ENCODE measurements at places on chromosomes 5 and 9. TPM values are rescaled to one million over a fixed set of nuclear protein-coding genes. Genes with fewer than 3 reads are reported as not detected.

- DNase-seq: no peak
Measured at GRCh38 chr9:18749711-18750110, 275.8 kb downstream of the ADAMTSL1 start.

Gene KIF20A
- 50.4 TPM for total RNA-seq

DNA sequence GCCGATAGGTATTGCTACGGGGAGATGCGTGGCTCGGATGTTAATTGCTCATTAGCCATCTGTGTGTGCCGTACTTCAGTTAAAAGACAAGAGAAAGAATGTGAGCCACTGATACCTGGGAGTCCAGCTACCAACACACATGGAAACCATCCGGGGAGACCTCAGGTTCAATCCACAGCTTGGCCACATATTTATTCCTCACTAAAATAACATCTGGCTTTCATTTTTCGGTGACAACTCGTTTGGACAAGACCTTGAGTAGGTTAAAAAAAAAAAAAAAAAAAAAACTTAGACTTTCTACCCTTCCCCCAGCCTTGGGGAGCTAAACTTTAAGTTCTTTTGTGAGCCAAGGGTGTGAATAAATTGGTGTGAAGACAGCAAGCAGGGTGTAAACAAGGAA, 84.1 kb downstream of the SLIT3 start:
- DNase-seq: no peak

DNA sequence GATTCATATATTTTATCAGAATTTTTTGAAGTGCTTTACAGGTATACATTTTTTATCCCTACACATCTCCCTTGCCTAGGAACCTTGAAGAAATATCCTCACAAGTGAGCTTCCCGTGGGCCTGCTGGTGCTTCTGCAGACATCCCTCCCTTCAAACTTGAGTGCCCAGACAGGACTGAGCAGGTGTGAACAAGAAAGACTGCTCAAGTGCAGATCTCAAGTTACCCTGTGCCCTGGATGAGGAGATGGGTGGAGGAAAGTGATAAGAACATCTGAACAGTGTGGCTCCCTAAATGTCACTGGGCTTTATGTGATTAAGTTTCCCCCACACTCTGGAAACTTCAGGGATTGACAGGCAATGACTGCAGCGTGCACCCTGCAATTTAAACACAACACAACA, 209.8 kb downstream of the TLE1 start:
- DNase-seq: no peak

Gene SGCD
- 0.07 TPM for total RNA-seq

Gene SLC45A2
- total RNA-seq: not detected

GRCh38 chr9:14080959-14081542, 232.9 kb downstream of the NFIB start:
- no peak for DNase-seq

Gene HBEGF
- total RNA-seq: 9.6 TPM

Gene NEURL1B
- 0.29 TPM for total RNA-seq

DNA sequence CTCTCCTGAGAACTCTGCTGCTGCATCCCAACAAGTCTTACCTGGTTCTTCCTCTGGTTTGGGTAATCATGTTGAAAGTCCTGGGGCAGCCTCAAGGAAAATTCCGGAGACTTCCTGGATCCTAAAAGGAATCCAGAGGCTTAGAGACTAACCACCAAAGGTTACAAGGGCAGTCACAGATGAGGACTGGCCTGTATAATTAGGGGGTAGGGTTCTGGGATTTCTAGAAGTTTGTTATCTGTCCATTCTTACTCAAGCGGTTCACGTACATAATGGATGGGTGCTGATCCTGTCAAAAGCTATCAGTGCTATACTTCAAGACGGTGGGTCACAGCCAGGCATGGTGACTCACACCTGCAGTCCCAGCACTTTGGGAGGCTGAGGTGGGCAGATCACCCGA, 51.4 kb upstream of the EPB41L4B start:
- DNase-seq: no peak

- no peak for DNase-seq
Measured at GRCh38 chr9:133737071-133737773, 930 bp downstream of the SARDH start.

Gene SPAAR
- not detected for total RNA-seq

- DNase-seq: no peak
Measured at GRCh38 chr5:125607018-125607417, 816.2 kb upstream of the GRAMD2B start.

All from activated T-cell treated with anti-CD3 and anti-CD28 coated beads, Interleukin-2, amount 50 U/mL, for 72 hours (primary cell).